ENCODE measurements at places on chromosomes 4 and X.

DNA sequence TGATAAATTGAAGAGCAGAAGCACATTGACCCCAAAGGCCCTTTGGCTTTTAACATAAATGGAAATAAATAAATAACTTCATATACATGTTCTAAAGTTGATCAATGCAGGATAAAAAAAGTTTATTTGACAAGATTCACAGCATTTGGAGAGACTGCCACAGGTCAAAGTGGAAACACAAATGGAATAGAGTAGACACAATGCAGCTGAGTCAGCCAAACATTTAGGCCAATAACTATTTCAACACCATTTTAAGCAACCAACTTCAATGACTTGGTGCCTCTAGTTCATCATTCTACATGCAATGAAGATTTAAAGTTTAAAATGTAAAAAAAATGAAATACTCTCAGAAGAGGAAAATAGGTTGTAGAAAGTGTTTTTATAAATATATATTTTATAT is 365.2 kb downstream of the FAT4 start:
- no peak for DNase-seq

GRCh38 chr4:88605736-88606135 is 13.5 kb downstream of the HERC3 start:
- peak; percentile 9 for DNase-seq

DNA sequence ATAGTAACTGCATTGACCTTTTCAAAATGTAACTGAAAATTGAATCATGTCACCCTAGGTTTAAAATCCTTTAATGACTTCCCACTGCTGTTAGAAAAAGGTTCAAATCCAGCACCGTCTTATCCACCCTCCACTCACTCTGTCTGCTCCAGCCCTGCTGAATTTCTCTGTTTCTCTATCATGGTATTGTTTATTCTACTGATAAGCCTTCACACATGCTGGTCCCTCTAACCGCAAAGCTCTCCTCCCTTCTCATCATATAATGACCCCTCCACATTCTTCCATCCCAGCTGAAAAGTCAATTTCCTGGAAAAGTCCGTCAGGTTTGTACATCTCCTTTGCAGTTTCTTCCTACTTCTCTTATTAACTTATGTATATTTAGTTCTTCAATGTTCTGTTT is 389.2 kb upstream of the F9 start:
- no peak for DNase-seq

DNA sequence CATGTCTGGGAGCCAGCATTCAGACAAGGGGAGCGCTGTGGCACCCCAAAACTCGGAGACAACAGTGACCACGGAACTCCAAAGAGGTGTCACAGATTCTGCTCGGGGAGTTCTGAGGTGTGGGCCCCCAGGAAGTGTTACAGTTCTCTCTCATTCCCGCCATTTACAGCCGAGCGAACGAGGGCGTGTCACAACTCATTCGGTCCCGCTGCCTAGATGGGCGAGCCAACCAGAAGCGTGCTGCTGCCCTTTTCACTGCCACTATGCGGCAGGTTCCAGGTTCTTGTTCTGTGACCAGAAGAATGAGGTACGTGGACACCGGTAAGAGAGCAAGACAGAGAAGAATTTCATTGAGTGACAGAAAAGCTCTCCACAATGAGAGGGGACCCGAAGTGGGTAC is 1370.6 kb upstream of the AGA start:
- DNase-seq = no peak

DNA sequence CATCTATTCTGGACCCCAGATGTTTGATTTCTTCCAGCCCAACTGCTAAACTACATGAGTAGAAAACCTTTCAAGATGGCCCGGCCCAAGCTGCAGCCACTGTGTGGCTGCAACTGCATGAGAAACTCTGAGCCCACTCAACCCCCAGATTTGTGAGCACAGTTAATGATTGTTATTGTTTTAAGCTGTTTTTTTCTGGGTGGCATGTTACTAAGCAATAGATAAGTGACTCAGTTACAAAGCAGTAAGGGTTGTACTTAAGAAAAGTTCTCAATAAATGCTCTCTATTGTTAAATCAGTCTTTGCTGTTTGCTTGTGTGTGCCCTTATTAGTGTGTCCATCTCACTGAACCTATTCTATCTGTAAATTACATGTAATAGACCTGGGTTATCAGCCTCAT is 51.8 kb downstream of the GC start:
- DNase-seq = no peak

DNA sequence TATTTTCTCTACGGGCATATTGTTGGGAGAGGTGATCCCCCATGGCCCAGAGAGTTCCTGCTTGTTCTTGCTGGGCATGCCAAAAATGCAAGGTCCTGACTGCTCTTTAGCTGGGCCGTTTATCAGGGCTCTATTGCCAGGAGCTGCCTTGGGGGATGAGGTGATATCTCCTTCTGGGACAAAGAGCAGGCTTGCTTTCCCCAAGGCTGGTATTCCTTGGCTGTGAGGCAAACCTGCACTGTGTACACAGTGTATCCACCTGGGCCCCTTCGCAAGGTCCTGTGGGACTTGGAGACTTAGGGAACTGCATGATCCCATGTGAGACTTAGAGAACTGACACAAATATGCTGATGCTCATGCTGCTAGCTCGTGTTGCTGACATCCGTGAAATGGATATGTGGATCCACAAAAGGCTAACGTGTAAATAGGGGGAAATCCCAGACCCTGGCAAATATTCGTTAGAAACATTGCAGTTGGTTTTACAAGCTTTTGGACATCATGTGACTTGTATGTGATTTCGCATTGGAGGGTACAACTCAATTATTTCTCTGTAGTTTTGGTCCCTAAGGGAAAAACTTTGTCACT is 24.4 kb upstream of the ZFX start:
- DNase-seq = no peak

DNA sequence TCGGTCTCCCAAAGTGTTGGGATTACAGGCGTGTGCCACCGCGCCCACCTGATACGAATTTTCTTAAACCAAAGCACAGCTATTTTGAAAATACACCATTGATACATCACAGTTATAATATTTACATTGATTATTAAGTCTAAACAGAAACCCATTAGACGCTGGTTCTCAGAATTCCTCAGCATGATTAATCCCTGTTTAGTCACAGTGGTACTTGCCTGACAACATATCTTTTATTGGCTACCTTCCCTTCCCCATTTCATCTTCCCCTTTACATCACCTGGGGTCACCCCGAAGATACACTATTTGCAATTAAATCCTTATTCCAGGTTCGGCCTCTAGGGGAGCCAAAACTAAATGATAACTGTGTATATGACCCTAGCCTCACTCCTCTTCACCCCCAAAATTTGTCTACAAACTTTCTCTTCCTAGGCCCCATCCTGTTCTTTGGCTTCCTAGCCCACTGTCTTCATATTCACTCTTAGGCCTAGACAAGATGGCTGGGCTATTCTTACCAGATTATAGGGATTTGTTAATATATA is 36.8 kb upstream of the IL1RAPL1 start:
- DNase-seq = no peak

GRCh38 chrX:104084534-104085277 is 8.7 kb upstream of the TMSB15C start:
- DNase-seq = no peak

DNA sequence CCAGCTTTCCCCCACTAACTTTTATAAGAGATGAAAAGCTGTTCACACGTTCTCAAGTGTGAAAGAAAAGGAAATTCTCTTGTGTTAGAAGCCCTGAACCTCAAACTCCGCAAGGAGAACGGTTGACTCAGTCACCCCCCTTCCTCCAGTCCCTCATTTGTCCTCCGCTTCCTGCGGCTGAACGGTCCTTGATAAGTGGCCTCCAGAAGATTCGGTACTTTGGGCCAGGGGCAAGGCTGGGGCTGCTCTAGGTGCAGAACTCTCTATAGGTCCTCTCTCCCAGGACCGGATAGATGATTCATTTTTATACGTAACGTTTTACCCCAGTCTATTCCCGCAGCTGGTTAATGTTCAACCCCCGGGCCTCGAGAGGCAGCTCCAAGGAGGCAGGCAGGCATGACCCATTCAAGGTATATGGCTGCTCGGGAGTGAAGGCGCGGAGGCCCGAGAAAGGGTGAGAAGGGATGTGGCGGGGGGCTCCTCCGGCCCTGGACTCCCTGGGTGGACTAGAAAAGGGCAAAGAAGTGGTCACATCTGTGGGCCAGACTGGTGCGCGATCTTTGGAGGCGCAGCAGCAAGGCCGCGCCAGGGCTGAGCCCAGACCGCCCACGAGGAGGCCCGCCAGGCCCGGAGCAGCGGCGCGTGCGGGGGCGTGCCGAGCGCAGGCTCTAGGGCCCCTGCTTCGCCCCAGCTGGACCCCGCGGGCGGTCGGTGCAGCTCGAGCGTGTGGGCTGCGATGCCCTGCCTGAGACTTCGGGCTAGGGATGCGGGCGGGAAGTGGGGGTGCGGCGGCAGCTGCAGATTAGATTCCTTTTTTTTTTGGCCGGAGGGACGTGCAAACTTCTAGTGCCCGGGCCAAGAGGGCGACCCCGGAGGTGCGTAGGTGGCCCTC is 11.7 kb downstream of the PITX2 start:
- no peak for DNase-seq

DNA sequence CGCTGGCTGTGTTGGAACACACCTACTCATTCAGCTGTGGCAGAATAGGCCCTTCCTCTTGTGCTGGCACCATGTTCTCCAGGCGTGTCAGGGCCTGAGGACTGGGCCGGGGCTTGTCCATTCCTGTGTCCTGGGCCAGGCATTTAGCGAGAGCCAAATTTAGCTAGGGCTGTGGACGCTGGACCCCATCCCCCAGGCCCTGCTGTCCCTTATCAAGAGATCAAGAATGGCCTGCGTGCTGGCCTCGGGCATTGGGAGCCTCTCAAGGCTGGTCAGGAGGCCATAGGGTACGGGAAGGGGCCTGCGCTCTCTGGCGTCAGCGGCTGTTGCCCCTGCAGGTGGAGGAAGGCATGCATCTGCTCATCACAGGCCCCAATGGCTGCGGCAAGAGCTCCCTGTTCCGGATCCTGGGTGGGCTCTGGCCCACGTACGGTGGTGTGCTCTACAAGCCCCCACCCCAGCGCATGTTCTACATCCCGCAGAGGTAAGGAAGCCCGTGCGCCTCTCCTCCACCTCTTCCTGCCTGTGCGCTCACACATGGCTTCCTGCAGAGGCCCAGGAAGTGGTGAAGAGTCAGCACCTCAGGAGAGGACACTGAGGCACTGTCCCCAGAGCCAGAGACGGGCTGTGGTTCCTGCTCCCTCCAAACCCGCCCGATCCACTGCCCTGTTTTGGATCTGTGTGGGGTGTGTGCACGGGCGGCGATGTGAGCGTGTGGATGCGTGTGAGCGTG is 15.3 kb downstream of the ABCD1 start:
- no peak for DNase-seq

GRCh38 chrX:1147611-1148515 is 64.6 kb downstream of the CRLF2 start:
- DNase-seq = no peak

DNA sequence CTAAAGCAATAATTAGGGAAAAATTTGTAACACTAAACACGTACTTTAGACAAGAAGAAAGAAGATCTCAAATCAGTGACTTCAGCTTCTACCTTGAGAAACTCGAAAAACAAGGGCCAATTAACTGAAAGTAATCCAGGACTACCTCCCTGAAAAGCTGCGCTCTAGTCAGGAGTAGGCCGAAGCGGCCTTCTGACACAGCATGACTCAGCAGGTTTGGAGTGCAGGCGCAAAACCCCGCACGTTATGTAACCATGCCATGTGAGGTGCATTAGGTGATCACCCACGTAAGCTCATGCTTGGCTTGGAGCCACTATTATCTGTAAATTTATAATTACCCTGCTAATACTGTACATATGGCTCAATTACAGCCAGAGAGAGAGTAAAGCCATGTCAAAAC is 52.8 kb upstream of the CCDC149 start:
- DNase-seq = peak; percentile 6

GRCh38 chr4:169033660-169034059 is 23.6 kb upstream of the CBR4 start:
- no peak for DNase-seq

GRCh38 chr4:153781280-153781679 is 7.6 kb downstream of the SFRP2 start:
- no peak for DNase-seq

GRCh38 chr4:39883646-39884045 is 94.1 kb downstream of the PDS5A start:
- DNase-seq = no peak

- no peak for DNase-seq
These were observed 28.6 kb downstream of the SCLT1 start for GRCh38 chr4:129064717-129065116.

- DNase-seq = no peak
These were observed 55.4 kb downstream of the HUWE1 start for GRCh38 chrX:53631156-53631555.

DNA sequence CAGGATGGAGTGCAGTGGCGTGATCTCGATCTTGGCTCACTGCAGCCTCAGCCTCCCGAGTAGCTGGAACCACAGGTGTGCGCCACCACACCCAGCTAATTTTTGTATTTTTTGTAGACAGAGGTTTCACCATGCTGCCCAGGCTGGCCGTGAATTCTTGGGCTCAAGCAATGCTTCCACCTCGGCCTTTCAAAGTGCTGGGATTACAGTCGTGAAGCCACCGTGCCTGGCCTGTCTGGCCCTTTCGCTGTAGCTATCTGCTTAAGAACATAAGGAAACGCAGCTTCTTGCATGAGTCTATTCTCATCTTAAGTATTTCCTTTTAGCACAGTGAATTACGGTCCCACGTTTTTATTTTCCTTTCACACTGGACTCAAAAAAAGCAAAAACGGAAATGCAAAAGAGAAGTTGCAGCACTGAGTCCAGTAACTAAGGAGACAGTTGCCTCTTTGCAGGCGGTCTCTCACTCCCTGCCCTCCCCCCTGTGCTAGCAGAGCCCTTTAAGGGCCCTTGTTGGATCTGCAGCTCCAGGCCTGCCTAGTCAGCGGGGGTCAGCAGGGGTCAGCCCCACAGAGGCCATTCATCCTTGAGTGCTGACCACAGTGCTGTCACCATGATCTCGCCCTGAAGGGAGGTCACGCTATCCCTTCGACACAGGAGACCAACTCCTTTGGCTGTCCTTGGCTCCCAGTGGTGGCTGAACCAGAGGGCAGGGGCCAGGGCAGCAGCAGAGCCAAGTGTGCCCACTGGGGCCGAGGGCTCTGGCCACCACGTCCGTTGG is 21.8 kb upstream of the TBC1D14 start:
- no peak for DNase-seq

DNA sequence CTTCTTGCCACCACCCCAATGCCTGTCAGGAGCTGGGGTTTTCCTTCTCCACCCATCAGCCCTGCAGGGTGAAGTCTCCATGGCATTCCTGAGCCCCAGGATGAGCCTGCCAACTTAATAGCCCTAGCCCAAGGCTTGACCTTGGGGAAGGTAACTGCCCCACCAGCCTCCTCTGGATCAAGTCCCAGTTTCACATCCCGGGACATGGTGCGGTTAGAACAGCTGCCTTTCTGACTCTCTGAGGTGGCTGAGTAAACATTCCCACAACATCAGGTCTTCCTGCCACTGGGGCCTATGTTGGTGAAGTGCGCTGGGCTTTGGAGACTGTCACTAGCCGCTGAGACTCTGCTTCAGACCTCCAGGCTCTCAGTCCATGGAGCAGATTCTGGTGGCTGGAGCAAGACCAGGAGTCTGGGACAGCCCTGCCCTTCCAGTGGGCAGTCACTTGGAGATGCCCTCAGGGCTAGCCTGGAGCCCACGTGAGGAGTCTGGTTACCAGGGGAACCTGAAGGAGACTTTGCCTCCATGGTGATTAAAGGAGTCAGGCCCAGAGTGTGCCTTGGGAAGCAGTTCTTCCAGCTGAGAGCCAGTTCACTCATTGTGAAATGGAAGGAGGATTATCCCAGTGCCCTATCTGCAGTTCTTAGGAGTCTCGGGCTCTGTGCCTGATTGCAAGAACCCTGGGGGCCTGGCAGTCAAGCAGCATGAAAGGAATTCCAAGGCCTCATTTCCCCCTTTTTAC is 56.8 kb downstream of the SMIM20 start:
- no peak for DNase-seq
